ENCODE measurements at places on chromosomes 1 and 21.

- DNase-seq, result no peak
Observed at GRCh38 chr1:222241410-222241809, 306.5 kb downstream of the HHIPL2 start.

- DNase-seq, result no peak
Observed at GRCh38 chr1:205493241-205494085, 11.0 kb upstream of the CDK18 start.

DNA sequence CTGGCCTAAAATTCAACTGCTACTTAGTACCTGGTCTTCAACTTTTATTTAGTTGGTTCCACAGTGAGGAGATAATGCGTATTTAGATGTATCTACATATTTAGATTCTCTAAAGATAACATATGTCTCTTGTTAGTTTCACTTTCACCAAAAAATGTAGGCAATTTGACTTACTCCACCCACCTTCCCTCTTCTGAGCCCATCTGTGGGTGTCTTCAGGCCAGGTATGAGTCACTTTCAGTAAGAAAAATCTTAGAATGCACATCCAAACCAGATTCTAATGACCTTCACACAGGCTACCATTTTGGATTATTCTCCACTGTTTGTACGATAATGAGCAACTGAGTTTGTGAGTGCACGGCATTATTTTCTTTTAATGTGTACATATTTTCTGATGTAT is 501.7 kb downstream of the NEGR1 start:
- DNase-seq, result no peak

- no peak for DNase-seq
Observed at GRCh38 chr1:59138402-59138801, 158.5 kb upstream of the FGGY start.

- no peak for DNase-seq
Observed at GRCh38 chr21:37478794-37479193, 112.2 kb downstream of the DYRK1A start.

GRCh38 chr1:209157546-209158249 is 425.8 kb upstream of the CAMK1G start:
- DNase-seq, result no peak

- DNase-seq, result no peak
Observed at GRCh38 chr1:70429757-70430156, 18.7 kb downstream of the CTH start.

GRCh38 chr1:43021547-43022474 is 63.1 kb upstream of the SLC2A1 start:
- DNase-seq, result no peak

GRCh38 chr1:43965316-43965715 is 4.5 kb upstream of the DPH2 start:
- DNase-seq, result no peak

DNA sequence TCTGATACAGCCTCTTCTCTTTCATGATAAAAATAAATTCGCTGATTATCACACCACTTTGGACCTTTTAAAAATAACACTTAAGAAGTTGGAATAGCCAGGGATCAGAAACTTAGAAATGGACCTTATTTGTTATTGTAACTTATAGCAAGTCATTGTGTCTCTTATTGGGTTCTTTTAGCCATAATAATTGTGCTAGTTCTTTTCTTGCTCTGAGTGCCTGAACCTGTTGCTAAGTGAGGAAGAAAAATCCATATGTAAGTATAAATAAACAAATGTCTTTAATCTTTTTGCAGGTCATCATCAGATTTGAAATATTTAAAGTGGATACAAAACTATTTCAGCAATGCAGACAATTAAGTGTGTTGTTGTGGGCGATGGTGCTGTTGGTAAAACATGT is 25.6 kb downstream of the CDC42 start:
- DNase-seq, result no peak

DNA sequence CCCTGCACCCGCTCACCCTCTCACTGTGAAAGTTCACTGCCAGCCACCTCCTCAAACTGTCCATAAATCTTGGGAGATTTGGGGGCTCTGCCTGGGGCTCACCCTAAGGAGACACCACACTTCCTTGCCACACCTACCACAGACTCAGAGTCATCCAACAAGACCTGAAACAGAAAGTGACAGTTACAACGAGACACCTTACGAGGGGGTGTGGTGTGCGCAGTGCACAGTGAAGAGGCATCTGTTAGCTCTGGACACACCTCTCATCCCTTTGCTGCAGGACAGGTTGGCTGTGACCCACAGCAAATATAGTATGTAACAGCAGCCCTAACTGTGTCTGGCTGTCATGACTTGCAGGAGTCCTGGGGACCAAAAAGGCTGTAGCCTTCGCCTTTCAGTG is 190.2 kb downstream of the NR5A2 start:
- no peak for DNase-seq

DNA sequence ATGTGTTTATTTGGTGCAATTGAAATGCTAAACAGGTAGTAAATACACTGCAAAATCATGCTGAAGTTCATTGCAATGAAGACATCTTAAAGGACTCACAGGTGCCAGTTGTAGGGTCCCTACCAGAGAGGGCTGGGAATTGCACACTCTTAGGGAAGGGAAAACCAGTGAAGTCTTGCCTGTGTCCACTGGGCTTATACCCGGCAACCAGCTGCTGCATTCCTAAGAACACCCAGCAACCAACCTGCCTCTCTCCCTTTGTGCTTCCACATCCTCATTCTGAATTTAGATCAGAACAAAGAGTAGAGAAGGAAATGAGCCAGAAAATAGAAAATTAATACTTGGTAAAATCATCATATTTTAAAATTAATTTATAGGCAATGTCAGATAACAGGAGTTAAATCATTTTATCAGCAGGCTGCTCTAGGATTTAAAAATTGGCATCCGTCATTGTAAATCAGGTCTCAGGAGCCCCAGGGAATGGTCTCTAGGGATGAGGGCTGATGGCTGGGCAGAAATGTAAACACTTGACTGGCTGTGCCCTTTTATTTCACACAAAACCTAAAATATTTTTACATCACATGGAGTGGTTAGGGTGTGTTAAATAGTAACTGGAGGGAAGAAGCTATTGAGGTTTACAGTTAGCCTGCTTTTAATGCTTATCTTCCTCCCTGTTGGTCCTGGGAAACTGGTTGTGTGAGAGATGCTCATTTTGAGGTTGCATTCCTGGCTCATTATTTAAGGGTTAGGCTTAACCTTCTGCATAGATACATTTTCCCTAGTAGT is 31.3 kb downstream of the PTGFRN start:
- no peak for DNase-seq

- no peak for DNase-seq
Observed at GRCh38 chr1:151344291-151344690, 2.8 kb downstream of the RFX5 start.

GRCh38 chr21:36388835-36389234 is 3.6 kb downstream of the CHAF1B start:
- peak; percentile 19 for DNase-seq

DNA sequence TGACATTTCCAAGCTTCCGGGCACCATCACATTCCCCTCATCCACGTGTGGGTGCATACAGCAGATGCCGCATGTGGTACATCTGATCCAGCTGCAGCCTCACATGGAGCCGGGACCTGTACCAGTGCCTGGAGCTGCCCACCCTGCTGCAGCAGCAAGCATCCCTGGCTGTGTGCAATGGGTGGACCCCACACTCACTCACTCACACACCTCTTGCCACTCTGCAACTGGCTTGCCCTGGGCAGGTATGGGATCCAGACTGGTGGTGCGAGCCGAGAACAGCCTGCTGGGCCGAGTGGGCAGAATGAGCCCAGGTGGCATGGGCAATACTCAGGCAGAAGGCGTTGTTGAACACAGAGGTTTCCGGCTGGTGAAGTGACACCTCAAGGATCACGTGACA is 75.0 kb downstream of the DPYD start:
- no peak for DNase-seq

- peak; percentile 35 for DNase-seq
Observed at GRCh38 chr1:200029035-200029821, 1.7 kb downstream of the NR5A2 start.

DNA sequence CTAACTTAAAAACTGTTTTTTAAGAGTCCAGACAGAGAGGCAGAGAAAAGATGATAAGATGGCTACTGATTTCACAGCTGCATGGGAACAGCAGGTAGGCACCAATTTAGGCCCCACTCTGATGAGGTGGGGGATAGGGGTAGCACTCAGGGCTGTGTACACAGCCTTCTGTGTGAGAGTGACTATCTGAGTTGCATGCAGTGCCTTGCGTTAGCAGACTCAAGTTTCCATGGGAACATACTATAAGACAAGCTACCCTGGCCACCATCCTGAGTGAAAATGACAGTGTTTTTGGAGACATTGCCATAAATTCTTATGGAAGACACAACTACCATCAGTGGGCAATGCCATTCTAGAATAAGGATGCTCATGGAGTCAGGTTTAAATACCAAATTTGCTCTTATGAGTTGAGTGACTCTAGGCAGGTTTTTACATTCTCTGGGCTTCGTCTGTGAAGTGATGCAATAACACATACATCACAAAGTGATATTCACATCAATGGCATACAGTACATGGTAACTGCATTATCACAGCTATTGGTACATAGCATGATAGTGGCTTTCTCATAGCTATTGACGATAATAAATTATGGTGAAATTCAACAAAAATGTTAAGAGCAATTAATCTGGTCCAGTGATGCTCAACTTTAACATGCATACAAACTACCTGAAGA is 30.5 kb downstream of the SLC9C2 start:
- no peak for DNase-seq

DNA sequence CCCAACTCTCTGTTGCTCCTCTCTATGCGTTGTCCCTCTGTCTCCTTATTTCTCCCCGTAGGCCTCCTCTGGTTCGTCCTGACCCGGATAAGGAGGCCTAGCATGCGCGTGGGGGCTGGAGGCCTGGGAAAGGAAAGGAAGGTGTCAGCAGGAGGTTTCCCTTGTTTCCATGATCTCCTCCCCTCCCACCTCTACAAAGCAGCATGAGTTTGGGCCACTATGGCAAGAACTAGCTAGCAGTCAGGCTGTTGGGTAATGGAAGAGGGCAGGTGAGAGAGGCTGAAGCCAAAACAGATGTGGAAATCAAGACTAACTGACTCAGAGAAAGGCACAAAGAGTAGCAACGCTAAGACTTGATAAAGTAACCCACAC is 687 bp upstream of the SEMA6C start:
- no peak for DNase-seq

- no peak for DNase-seq
Observed at GRCh38 chr21:24205319-24205718, 1402.0 kb downstream of the MRPL39 start.

DNA sequence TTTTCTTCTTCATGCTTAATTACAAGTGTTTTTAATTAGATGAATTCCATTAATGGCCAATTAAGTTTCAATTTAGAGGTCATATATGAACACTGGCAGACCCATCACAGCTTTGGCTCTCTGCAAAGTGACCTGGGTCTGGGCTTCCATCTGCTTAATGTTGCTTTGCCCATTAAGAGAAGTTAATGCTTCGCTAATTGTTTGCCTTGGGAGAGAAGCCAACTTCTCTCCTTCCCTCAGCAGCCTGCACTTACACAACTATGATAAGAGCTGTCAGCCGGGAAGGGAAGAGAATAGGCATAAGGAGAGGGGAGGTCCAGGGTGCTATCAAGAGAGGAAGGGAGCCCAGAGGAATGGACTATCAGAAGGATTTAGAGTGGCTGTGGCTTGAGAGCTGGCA is 29.0 kb upstream of the CCDC190 start:
- DNase-seq, result no peak

DNA sequence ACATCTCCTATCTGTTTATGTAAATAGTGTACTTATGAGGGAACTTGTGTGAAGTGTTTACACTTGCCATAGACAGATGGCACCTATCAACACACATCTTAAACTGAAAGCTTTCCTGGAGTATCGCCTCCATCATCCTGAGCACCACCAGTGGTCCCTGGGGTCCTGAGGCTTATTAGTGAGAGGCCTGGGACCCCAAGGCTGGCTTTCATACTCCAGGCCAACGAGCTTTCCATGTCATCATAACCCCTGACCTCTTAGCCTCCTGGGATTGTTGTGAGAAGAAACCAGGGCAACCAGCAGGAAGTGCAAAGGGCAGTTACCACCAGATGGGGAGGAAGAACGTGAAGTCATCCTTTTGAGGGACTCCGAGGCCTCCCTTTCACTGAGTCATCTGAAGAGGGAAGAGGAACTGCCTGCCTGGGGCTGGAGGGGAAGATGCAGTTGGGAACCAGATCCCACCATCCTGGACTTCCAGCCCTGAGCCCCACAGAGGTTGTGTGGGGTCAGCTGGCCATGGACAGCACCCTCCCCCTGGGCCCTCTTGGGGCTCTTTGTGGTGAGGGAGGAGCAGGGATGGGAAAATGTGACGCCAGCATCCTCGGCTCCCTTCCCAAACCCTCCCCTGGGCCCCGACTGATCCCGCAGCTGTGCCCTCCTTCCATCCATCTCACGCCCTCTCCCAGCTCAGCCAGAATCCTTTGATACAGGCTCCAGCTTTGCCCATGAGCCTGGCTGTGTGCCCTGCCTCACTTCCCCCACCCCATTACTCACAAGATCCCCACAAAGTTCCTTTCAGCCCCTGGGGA is 5.8 kb downstream of the INKA2 start:
- no peak for DNase-seq

DNA sequence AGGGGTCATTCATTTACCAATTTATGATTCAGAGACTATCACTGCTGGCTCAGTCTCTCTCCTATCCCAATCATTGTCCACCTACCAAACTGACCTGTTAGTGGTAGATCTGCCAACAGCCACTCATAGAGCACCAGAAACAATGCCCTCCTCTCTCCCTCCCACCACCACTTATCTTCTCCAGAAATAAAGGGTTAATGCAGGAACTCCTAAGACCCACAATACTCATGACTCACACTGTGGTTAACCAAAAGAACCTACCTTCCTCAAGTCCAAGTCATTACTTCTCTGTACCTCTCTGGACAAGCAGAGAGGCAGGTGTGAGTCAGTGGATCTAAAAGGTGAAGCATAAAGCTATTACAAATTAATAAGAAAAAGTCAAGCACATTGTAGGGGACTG is 40.9 kb upstream of the CAMK1G start:
- DNase-seq, result no peak

- DNase-seq, result no peak
Observed at GRCh38 chr1:52551507-52552235, 1.2 kb downstream of the TUT4 start.

DNA sequence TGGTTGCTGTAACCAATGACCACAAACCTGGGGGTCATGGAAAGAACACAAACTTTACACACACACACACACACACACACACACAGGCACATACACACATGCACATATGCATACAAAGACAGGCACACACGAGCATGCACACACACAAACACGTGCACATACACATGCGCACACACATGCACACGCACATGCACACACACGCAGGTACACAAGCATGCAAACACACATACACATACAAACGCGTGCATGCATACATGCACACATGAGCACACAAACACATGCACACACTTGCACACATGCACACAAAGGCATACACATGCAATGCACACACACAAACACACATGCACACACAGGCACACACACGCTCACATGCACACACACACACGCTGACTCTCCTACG is 44.0 kb downstream of the UBASH3A start:
- no peak for DNase-seq

- no peak for DNase-seq
Observed at GRCh38 chr1:165376041-165376810, 19.7 kb upstream of the LMX1A start.

Data from NCI-H460 (cell line).